Activated CD8-positive, alpha-beta memory T cell treated with anti-CD3 and anti-CD28 coated beads for 1 hour (primary cell): ENCODE measurements at places on chromosomes 4 and X.

DNA sequence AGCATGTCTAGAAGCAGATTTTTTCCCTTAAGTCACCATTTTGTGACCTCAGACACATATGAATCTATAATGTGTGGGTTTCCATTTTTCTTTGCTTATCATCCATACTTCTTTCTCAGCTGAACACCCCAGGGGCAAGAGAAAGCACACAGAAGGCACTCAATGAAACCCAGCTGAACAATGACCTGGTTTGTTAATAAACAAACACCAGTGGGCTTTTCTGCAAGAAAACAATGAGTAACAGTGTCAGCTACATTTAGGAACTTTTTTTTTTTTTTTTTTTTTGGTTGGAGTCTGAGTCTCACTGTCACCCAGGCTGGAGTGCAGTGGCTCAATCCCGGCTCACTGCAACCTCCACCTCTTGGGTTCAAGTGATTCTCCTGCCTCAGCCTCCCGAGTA lies 40.7 kb upstream of the KLF3 start:
- no peak for DNase-seq

GRCh38 chrX:38678821-38679220 lies 117.5 kb downstream of the TSPAN7 start:
- no peak for DNase-seq

DNA sequence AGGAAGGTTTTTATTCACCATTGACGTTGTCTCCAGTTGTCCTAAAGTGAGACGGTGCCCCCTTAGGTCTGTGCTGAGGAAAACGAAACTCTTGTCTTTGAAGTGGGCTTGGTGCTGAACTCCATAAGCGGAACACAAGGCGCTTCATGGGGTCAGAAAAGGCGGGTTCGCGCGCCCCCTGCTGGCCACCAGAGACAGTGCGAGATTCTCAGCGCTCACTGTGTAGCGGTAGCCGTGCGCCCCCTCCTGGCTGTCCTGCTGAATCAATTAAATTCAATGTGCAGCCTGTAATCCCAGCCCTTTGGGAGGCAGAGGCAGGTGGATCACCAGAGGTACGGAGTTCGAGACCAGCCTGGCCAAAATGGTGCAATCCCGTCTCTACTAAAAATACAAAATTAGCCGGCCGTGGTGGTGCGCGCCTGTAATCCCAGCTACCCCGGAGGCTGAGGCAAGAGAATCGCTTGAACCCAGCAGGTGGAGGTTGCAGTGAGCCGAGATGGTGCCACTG lies 64.1 kb downstream of the RLIM start:
- peak; percentile 76 for DNase-seq

DNA sequence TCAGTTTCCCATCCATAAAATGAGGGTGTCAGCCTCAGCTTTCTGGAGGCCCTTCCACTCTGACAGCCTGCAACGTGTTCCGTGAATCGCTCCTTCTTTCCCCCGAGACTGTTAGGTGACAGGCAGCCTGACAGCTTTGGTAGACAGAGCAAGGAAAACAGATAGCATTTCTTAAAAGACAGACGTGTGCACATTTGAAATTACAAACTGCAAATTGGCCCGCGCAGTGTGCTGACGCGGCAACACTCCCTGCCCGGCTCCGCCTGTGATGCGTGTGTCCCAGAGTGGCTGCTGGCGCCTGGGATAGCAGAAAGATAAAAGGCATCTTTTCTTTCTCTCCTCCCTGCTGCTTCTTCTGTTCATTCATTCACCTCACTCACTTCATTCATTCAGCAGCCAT lies 245.3 kb downstream of the AFAP1 start:
- DNase-seq, result no peak

GRCh38 chr4:8898419-8898818 lies 26.8 kb upstream of the HMX1 start:
- no peak for DNase-seq

DNA sequence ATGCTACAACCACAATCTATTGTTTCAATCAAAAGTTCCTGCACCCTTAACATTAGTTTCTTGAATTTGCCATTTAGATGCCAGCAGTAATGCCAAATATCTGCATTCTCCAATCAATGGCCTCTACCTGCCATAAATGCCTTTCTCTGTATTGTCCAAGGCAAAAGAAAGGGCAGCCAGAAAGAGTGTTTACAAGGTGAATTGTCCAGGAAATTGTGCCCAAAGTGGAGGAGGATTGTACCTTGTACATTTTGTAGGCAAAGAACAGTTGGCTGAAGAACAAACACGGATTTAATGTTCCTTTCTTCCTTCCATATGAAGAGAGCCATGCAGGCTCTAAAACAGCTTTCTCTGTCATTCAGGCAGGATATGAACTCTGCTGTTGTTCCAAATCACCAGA lies 181.5 kb downstream of the GUCY2F start:
- no peak for DNase-seq

DNA sequence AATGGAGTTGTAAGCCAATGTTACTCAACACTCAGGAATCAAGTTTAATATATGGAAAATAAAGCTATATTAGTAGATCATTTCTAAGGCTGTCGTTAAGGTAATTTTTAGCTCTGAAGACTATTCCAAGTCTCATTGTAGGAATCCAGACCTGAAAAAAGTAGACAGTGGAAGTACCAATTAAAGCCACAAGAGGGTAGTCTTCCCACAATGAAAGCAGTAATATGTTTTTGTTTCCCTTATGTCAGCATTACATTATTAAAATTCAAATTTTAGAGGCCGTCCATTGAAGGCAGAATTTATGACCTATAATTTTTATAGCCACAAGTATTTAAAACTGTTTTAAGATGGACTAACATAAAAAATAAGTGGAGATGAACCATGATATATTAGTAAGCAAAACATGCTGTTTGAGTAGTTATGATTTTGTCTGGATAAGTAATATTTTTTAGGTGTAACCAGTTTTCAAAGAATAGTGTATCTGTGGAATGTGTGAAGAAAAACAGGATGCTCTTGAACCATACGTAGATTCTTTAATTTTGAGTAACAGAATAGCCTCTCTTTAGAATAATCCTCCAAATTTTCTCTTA lies 372.6 kb upstream of the TECRL start:
- no peak for DNase-seq

DNA sequence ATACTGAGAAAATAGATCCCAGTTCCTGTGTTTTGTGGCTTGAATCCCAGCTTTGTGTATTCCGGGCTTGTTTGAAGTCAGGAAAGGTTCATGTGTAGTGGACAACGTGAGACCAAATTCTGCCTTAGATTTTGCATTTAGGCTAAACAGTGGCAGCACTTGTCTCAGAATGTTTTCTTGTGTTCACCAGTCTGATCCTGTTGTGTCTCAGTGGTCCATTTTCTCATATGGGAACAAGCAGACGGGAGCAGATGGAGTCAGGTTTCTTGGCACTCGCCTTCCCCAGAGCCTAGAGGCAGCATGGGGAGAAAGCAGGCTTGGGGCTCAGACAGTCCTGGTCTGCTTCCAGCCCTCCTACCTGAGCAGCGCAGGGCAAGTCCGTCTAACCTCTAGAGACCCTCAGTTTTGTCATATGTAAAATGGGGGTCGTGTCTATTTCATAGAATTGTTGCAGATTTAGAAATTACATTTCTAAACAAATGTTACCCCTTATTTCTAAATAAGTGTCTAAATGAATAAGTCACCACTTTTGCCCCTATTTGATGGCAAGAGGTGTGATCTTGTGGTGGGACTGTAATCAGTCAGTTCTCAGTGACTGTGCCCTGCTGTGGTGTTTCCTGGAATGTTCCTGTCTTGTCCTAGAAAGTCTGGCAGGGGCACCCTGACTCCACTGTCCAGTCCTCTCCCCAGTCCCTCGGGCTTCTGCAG lies 28.3 kb upstream of the MSANTD1 start:
- DNase-seq, result no peak

DNA sequence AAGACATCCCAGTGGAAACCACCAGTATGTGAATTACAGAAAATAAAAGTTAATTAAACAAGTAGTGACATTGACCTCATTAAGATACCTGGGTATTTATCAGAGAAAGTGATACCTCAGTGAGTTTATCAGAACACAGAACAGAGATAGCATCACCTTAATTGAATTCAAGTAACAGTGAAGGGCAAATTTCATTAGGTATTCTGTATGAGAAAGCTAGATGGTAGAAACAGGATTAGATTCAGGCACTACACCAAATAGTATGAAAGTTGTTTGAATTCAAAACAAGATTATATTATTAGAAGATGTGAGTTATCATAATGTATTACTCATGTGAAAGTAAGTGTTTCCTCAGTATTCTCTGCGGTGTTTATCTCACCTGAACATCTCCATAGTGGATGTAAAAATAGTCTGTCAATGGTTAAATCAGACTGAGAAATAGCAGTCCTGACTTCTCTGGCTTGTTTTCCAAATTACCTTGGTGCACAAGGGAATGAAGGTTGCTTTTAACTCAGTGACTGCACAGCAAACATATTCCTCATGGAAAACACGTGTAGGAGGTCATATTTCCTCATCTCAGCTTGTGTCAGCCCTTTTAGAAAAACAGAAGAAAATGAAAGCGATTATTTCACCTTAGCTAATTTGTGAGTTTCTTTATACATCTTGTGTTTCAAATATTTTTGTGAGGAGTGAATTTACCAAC lies 79.9 kb upstream of the PCDH18 start:
- no peak for DNase-seq

- no peak for DNase-seq
Observed at GRCh38 chr4:57114973-57115372, 4.8 kb upstream of the IGFBP7 start.

DNA sequence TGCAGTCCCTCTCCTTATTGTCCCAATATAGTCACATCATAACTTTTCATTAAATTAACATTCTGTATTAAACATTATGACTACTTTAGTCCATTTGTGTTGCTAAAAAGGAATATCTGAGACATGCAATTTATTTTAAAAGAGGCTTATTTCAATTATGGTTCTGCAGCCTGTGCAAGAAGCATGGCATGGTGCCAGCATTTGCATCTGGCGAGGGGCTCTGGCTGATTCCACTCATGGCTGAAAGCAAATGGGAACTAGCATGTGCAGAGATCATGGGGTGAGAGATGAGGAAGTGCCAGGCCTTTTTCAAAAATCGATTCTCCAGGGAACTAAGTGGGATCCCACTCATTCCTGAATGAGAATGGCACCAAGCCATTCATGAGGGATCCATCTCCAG lies 476.3 kb upstream of the RPS6KA3 start:
- no peak for DNase-seq

DNA sequence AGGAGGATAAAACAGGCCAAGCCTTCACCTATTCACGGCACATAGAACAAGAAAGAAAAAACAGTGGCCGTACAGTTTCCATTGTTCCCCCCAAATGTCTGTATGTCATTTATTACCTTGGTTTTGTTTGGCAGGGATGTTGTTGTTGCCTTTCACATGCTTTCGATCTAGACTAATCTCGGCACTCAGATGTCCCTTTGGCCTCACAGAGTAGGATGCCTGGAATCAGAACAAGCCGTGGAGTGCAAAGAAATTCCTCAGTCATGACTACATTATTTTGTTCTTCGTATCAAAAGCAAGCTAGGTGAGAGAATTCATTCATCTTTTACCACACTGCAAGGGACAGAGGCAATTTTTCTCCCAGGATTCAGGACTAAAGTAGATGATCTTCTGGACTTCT lies 106.9 kb downstream of the SMIM20 start:
- DNase-seq, result no peak

DNA sequence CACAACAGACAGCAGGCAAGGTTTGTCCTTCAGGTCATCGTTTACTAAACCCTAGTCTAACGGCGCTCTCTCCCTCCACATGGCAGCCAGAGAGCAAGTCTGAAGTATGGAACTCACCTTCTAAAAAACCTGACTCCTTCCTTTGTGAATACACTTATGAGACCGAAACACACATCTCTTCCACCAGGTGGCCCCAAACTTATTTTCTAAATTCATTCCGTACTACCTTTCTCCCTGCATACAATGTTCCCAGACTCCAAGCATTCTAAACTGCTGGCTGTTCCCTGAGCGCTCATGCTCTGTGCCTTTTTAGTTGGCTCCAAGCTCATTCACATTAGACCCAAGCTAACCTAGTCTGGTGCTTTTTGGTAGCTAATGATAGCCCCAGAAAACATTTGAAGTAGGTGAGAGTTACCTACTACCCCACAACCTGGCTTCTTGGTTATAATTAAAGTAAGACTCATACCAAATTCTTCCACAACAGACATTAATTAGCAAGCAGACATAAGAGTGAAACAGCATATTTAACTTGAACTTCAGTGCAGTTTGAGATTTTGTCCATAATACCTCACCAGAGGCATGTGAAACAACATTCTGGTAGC lies 67.6 kb upstream of the DCLK2 start:
- no peak for DNase-seq

GRCh38 chr4:41329361-41329760 lies 72.6 kb downstream of the UCHL1 start:
- DNase-seq, result no peak

DNA sequence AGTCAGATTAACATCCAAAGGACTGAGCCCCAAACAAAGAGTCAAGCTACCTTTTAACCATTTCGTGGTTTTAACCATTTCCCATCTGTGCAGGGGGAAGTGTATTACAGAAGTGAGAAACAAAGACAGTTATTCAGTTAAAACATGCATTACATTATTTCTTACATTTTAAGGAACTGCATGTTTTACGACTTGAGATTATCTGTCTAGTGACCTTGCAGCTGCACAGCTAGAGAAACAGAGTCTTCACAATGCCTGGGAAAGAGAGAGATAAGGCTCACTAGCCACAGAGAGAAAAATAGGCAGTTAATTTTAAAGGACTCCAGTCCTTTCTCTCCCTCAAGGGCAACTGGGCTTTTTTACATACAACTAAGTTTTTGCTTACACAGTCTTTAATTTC lies 48.7 kb upstream of the KLHL4 start:
- no peak for DNase-seq

GRCh38 chrX:29547877-29548276 lies 667.5 kb upstream of the MAGEB2 start:
- DNase-seq, result no peak

- no peak for DNase-seq
Observed at GRCh38 chr4:41746440-41747229, 1.9 kb downstream of the PHOX2B start.

DNA sequence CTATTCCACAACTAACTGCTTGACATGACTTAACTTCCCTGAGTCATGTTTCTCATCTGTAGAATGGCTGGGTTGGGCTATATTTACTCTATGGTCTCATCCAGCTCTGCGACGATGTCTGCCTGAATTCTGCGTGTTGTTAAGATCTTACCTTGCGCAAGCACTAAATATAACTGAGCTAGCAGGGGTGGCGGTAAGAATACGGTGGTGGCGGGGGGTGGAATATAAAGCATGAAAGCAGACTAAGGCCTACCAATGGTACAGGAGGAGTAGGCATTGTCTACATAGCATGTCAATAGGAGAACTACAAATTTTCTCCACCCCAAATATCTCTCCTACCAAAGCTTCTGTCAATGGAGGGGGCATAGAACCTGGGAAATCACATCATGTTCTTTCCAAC lies 45.7 kb upstream of the DCLK2 start:
- DNase-seq, result no peak

DNA sequence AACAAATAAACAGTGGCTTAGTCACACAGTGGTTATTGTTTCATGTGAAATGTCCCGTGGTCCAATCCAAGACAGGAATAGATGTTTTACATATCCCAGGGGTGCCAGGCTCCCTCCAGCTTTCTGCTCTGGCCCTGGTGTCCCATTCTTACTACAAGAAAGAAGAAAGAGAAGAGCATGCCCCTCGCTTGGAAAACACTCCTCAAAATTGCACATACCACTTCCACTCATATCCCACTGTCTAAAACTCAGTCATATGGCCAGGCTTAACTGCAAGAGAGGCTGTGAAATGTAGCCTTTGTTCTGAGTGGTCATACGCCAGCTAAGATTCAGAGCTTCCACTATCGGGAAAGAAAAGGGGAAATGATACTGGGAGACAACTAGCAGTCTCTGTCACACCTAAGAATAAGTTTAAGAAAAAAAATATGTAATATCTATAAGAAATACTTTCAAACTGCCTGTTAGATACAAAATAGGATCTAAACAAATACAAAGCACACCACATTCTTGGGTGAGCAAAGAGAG lies 306.8 kb upstream of the FAM241A start:
- DNase-seq, result no peak
